ENCODE measurements at places on chromosomes 3 and 15.

- DNase-seq, result no peak
These were observed 69.6 kb downstream of the SLC49A4 start for GRCh38 chr3:122864498-122864897.

- DNase-seq, result no peak
These were observed 65.8 kb downstream of the PIK3CB start for GRCh38 chr3:138768946-138769345.

- no peak for DNase-seq
These were observed 372.3 kb upstream of the MDFIC2 start for GRCh38 chr3:70684701-70685100.

- no peak for DNase-seq
These were observed 112.2 kb upstream of the SLC6A11 start for GRCh38 chr3:10703875-10704274.

DNA sequence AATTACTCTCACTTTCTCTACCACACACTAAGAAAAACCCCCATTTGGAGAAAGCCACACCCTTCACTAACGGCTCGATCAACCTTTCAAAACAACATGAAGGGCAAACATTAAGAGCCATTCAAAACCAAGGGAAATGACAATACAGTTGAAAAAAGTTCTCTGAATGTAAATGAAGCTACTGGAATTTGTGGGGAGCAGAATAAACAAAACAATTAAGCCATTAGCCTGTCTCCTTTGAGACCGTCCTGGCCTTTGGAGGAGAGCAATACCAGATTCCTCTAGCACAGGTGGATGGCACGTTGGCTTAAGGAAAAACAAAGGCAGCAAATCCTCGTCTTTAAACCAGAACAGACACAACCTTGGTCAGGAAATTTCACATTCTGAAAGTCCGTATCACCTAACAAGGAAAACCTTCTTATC is 18.7 kb downstream of the MYO1E start:
- DNase-seq, result no peak

- no peak for DNase-seq
These were observed 28.6 kb downstream of the DAPK2 start for GRCh38 chr15:64017591-64018163.

DNA sequence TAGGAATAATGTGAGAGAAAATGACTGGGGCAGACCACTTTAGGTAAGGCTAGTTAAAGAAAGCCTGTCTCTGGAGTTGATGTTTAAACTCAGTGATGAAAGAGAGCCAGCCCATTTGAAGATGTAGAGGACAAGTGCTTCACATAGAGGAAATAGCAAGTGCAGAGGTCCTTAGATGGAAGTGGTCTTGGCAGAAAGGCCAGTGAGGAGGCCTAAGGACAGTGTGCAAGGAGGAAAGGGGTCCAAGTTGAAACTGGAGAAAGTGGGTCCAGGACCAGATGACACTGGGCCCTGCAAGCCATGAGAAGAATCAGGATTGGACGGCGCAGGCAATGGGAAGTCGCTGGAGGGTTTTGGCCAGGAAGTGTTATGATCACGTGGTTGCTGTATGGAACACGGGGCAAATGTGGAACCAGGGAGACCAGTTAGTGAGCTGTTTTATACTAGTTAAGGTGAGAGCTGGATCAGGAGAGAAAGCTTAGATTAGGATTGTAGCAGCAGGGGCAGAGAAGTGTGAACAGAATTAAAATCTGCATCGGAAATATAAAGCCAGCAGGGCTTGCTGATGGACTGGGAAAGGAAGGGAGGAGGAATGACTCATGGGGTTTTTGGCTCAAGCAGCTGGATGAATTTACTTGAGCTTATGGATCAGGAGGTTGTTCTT is 48.0 kb upstream of the SCAANT1 start:
- DNase-seq, result no peak

GRCh38 chr15:75921732-75922703 is 18.3 kb downstream of the FBXO22 start:
- DNase-seq, result no peak

- DNase-seq, result no peak
These were observed 136.2 kb downstream of the LRTM1 start for GRCh38 chr3:54791501-54792156.

- no peak for DNase-seq
These were observed at the start of gene TMF1 for GRCh38 chr3:69051756-69052471. Gene TMF1 (minus strand): TSS chr3:69052333. CDS start chr3:69052086, 247 bp downstream.

DNA sequence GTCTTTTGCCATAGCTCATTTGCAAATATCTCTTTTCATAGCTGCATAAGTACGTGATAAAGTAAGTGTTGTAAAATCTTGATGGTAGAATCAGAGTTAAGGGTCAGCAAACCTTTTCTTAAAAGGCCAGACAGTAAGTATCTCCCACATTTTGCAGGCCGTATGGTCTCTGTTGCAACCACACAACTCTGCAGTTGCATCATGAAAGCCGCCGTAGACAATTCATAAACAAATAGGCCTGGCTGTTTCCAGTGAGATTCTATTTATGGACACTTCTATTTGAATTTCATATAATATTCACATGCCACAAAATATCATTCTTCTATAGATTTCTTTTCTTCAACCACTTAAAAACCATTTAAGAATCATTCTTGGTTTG is 248.5 kb downstream of the TLE3 start:
- no peak for DNase-seq

DNA sequence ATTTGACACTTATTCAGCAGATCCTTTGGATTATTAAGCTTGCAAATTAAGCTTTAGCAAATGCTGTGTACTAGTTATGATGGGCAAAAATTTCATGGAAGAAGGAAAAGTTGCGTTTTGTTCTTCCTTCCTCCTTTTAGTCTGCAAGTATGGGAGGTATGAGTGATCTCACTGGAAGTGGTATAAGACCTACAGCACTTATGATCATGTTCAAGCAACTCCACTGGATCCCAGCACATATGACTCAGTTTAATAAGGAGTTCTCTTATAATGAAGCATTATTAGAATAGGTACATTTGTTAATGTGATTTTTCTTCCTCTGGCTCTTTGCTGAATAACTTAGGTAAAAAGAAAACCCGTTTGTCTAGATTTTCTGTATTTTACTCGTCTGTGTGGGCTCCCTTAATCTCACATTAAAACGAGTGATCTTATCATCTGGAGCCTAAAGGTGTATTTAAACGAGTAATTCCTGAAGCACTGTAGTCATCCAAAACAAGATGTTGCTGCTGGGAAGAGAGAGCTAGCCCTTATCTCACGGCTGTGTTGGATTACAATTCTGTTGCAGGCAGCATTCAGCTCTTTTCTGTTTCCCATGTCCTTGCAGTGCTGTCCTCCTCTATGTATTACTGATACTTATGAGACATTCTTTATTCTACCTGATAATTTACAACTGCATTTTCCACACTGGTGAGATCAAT is 264.9 kb downstream of the GBE1 start:
- no peak for DNase-seq

DNA sequence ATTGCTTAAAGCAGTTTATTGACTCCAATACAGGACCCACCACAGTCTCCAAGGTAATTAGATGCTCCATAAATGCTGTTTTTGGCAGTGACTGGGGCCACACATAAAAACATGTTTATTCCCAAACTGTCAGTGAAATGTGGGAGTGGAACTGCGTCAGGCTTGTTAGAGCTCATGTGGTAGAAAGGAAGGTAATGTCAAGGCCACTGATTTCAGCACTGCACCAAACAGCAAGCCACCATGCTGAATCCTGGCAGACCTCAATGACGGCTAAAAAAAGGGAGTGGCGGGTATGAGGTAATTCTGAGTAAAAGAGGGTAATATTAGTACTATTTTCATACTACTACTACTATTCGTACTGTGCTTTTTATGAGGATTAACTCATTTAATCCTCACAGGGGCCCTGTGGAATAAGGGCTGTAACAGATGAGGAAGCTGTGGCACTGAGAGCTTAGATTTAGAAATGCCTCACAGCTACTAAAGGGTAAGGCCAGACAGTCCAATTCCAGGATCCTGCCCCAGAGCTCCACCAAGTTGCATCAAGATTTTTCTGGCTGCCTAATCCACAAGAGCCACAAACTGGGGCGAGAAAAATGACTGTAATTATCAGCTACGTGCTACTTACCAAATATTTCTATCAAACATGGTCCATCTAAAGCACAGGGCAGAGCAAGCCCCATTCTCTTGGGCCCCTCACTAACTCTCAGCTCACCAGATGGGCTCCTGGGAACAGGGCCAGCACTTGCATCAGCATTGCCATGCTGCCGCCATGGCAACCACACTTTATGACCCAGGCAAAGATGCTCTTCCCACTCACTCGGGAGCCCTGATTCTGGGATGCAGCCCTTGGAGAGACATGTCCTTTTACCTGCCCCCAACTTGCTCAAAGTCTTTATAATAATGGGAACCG is 83.6 kb upstream of the SPATA12 start:
- DNase-seq, result no peak

- no peak for DNase-seq
These were observed 241.6 kb upstream of the CNTN6 start for GRCh38 chr3:851098-851790.

DNA sequence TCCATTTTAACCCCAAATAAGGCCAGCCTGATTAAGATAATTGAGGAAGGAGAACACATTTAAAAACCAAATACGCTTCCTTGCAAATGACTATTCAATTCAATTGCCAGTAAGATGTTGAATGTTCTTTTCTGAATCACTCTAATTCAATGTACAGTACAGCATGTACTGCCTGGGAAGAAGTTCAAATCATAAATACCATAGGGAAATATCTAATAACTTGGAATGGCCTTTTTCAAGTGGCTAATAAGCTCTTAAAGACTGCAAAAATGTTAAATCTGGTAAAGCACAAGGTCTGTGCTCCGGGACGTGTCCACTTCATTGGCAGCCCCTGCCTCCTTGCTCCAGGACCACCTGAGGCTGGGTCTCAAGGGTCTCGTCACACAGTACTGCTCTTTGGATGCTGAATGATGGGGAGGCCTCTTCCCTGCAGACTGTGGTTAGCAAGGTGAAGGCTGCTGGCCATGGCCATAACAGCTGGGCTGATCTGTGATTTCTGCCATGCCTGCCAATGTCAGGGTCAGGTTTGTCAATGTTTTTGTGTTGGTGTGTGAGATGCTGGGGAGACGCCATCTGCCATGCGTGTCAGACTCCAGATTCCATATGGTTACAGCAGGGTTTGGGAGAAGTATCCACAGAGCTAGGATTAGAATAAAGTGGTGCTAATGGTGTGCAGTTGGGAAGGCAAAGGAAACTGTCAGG is 300.5 kb downstream of the ADAMTS17 start:
- no peak for DNase-seq

DNA sequence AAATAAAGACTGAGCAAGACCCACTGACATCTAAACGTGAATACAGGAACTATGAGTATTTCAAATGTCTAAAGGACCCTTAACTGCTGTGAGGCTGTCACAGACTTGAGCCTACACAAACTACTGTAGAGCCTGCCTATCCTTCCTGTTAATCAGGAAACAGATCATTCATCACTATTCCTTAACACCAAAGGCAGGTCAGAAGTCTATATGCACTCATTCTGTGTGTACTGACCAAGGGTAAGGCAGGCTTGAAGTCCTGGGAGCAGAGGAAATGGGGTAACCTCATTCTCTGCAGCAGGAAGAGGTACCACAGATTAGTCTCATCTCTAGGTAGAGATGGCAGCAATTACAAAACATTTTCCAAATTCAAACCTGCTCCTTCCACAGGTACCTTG is 30.7 kb downstream of the NPTN start:
- peak; percentile 31 for DNase-seq

DNA sequence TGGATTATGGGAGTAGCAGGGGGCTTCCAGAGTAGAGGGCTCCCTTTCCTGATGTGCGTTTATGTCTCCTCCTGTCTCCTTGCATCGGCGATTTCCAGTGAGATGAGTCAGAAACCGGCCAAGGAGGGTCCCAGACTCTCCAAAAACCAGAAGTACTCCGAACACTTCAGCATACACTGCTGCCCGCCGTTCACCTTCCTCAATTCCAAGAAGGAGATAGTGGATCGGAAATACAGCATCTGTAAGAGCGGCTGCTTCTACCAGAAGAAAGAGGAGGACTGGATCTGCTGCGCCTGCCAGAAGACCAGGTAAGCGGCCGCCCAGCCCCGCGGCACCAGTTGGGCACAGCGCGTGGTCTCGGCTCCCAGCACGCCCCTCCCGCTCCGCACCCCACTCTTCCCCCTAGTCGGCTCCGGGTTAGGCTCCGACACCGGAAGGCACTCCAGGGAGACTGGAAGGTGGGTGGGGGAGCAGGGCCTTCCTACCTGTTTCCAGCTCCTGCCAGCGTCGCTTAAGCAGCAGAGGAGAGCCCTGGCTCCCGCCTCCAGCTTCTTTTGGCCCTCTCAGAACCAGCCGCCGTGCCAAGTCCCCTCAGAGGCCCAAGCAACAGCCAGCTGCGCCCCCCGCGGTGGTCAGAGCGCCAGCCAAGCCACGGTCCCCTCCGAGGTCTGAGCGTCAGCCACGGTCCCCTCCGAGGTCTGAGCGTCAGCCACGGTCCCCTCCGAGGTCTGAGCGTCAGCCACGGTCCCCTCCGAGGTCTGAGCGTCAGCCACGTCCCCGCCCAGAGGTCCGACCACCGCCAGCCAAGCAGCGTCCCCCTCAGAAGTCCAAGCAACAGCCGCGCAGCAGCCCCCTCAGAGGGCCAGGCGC is 34.7 kb downstream of the MOBP start:
- DNase-seq, result no peak

GRCh38 chr3:157026091-157026490 is 133.9 kb downstream of the CCNL1 start:
- DNase-seq, result no peak

DNA sequence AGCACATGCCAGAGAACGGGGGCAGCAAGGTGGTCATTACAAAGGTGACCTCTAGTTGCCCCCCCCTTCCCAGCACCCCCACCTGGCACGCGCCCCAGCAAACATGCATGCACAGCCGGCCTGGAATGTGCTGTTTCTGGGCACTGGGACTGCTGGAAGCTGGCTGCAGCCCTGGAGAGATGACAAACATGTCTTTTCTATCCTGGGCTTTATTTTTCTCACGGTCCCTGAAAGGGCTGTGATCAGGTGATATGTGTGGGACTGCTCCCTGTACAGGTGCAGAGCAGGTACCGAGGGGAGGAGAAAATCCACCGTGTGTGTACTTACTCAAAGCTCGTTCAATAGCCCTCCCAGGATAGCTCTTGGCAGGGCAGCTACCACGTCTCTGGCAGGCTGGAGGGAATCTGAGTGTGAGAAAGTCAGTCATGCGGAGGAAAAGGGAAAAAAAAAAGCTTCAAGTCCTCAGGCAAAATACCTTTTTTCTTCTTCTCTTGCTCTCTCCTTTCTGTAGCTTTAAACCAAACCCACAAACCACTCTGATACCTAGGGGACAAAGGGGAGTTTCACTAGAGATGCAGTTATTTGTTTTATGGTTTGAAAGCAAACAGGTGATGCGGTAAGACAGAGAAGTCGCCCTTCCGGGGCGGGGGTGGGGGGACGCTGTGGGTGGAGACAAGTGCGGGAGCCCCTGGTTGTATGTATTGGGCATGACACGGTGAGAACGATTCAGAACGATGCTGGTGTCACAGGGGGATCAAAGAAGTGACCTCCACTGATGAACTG is 5.0 kb upstream of the HES1 start:
- no peak for DNase-seq

DNA sequence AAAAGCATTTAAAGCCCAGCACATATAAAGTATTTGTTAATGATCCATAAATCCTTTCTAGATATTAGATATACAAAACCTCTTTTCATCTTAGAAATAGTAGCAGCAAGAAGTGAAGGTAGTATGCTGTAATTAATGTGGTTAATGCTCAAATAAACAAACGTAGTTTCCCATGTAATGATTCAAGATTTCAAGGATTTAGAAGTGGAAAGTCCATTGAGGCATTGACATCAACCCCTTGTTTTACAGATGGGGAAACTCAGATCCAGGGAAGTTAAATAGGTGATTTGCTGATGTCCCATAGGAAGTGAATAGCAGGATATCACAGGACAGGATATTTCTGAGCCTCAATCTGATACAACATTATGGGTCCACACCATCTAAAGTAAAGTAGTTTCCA is 47.2 kb downstream of the TSC22D2 start:
- DNase-seq, result no peak

Measured in KG1 (cell line).